ENCODE measurements at places on chromosomes 5 and 9.

- DNase-seq, result no peak
Measured at GRCh38 chr9:124754289-124754688, 16.8 kb downstream of the NR6A1 start.

- DNase-seq, result no peak
Measured at GRCh38 chr5:93320920-93321445, 260.0 kb downstream of the NR2F1-AS1 start.

DNA sequence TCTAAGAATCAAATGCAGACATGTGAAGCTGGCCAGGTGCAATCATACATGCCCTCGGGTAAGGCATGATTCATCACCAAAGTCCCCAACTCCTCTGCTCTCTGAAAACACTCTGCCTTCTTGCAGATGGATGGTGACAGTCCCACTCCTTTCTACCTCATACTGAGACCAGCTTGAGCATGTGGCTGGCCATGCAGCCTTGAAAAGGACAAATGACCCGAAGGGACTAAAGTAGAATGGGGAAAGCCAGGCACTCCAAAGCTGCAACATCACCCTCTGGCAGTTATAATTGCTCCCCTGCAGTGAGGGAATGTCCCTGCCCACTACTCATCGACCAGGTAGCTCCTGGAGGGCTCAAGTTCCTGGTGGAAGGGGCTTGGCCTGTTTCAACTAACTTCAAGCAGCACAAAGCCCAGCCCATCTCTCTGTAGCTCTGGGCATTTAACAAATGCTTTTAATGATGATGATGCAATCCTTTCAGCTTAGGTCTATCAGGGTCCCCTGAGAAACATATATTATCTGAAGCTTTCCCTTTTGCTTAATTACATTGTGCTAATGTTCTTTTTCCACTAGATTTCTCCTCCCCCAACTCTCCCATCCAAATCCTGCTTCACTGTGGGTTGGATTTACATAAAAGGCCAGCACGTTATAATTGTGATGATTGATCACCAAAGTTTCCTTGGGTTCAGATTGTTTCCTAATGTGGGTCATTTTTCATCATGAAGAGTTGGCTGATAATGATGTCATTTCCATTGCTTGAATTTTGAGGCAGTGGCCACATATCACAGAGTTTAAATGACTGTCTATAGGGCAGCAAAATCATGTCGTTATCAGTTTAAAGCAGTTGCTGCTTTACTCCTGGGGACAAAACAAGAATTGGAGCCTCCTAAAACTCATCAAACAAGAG lies 436.5 kb upstream of the SLC30A5 start:
- DNase-seq, result no peak

- no peak for DNase-seq
Measured at GRCh38 chr5:62340392-62340791, 34.4 kb downstream of the KIF2A start.

DNA sequence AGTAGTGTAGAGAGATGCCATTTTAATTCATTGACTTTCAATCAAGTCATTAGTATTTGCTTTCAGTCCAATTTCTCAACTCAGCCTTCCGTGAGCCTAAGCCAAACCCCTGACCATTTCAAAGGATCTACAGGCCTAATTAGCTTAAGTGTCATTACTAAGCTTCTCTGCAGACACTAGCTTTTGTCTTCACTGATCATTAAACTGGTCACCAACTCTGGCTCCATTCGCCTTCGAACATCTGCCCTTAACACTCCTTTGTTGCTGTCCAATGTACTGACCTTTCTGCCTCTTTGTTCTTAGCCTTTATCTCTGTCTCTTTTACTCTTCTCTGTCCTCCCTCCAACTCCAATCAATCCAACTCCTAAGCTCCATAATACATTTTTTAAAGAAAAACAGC lies 299.3 kb downstream of the DIRAS2 start:
- no peak for DNase-seq

GRCh38 chr5:82538339-82539034 lies 260.3 kb upstream of the RPS23 start:
- DNase-seq, result no peak
